ENCODE measurements at places on chromosomes 2 and 18.

DNA sequence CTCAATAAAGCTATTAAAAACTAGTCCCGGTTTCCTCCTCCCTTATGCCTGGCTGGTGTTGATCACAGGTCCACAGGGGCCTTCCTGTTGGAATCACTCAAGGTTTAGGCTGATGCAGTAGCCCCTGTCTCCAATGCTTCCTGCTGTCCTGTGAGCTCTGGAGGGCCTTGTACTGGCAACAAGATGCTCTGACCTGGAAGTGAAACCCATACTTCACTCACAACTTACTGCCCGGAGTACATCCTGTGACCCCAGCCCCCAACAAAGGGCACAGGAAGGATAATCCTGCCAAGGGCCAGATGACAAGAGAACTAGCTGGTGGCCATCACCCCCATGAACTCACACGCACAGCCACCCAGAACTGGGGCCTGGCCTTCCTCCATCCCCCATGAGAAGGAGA is 50.3 kb downstream of the ZBTB7C start:
- DNase-seq: peak; percentile 6

GRCh38 chr2:23198316-23199114 is 186.5 kb upstream of the KLHL29 start:
- DNase-seq: no peak

DNA sequence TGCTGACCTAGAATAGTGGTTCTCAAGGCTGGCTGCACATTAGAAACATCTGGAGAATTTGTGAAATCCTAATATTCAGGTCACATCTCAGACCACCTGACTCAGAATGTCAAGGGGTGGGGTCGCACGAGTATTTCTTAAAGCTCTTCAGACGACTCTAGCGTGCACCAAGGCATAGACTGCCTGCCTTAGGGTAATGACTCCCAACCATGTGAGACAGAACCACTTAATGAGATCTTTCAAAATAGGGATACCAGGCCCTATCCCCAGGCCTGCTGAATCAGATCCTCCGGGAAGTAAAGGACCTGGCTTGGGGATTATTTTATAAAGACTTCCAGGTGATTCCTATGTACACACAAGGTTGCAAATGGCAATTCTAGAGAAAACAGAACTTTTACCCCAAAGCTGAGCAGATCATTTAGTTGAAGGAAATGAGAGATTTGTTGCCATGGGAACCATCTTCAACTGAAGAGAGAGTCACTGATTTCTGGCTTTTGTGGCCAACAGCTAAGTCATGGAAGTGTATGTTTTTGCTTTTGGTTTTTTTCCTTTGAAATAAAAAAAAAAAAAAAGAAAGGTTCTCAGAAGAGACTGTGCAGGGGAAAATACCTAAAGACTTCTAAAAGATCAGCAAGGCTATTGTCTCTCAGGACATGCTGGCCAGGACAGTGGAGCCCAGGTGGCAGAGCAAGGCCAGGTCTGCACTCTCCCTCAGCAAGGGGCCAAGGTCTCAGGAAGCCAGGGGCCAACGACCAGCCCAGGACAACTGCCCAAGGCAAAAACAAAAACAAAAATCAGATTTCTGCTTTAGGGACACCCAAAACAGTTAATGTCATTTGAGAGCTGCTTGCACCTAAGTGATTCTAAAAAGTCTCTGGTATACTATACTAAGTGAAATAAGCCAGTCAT is 15.3 kb upstream of the LOXHD1 start:
- DNase-seq: no peak

DNA sequence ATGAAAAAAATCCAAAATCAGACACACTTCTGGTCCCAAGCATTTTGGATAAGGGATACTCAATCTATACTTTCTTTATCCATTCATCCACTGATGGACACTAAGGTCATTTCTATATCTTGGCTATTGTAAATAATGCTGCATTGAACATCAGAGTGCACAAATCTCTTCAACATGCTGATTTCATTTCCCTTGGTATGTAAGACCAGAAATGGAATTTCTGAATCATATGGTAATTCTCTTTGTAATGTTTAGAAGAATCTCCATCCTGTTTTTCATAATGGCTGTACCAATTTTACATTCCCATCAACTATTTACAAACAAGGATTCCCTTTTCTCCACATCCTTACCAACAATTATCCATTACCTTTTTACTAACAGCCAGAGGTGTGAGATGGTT is 33.7 kb upstream of the MCM6 start:
- DNase-seq: no peak

Data from colonic mucosa (tissue), 4 donors.